ENCODE measurements at places on chromosomes 6 and 20. TPM values are rescaled to one million over a fixed set of nuclear protein-coding genes. Genes with fewer than 3 reads are reported as not detected.

- peak; percentile 27 for DNase-seq
- H3K4me1 ChIP-seq: peaks cover 4% of the 10 kb centered on the region
- no peak overlapping the region for H3K27ac ChIP-seq
- H3K4me3 ChIP-seq: no peak overlapping the region
Observed at GRCh38 chr6:135280375-135281136, 99.4 kb downstream of the MYB start.

GRCh38 chr6:108942556-108943492, 94.6 kb downstream of the ARMC2 start:
- peaks cover 39% of the 10 kb centered on the region for H3K4me1 ChIP-seq
- DNase-seq: peak; percentile 51
- H3K27me3 ChIP-seq: no peaks in the 10 kb centered on the region
- no peak overlapping the region for H3K4me3 ChIP-seq
- no peaks in the 10 kb centered on the region for H3K36me3 ChIP-seq

- no peak overlapping the region for H3K4me3 ChIP-seq
- DNase-seq: no peak
- no peaks in the 10 kb centered on the region for H3K4me1 ChIP-seq
- H3K27ac ChIP-seq: no peak overlapping the region
- no peaks in the 10 kb centered on the region for H3K36me3 ChIP-seq
Observed at GRCh38 chr6:169273511-169273910, 19.9 kb upstream of the THBS2 start.

DNA sequence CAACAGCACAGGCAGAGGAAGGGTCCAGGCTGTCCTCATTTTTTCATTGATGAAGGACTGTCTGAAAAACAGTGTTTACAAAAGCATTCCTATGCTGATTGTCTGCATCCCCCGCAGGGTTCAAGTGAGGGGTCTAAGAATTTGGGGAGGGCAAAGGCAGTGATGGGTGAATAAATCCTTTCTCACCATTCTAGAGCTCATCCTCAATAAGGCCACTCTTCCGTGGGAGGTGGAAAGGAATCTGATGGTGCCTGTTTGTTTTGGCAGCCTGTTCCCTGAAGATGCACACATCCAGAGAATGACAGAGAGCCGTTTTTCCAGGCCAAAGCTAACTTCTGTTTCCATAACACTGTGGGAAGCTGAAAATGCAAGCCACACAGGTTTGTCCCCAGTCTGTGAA, 164.5 kb downstream of the MOXD1 start:
- no peaks in the 10 kb centered on the region for H3K27me3 ChIP-seq
- no peaks in the 10 kb centered on the region for H3K36me3 ChIP-seq
- H3K4me3 ChIP-seq: no peak overlapping the region
- no peaks in the 10 kb centered on the region for H3K4me1 ChIP-seq
- H3K27ac ChIP-seq: no peak overlapping the region
- no peak for DNase-seq

DNA sequence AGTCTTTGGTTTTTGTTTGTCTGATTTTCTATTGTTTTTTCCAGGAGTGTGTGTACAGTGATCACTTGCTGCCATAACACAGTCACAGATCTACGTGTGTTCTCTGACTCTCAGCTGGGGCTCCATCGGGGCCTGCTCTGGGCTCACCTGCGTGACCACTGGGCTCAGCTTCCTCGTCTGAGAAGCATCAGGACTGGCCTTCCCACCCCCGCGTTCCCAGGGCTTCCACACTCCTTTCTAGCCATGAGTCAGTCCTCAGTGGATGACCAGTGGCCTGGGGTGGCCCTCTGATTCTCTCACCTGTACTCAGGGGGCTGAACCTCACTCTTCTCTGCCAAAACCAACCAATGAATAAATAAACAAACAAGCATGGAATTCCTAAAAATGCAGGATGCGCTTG, 14.5 kb downstream of the THBS2 start:
- peaks cover 2% of the 10 kb centered on the region for H3K36me3 ChIP-seq
- H3K4me1 ChIP-seq: no peaks in the 10 kb centered on the region
- no peak overlapping the region for H3K4me3 ChIP-seq
- no peaks in the 10 kb centered on the region for H3K27me3 ChIP-seq
- DNase-seq: no peak

DNA sequence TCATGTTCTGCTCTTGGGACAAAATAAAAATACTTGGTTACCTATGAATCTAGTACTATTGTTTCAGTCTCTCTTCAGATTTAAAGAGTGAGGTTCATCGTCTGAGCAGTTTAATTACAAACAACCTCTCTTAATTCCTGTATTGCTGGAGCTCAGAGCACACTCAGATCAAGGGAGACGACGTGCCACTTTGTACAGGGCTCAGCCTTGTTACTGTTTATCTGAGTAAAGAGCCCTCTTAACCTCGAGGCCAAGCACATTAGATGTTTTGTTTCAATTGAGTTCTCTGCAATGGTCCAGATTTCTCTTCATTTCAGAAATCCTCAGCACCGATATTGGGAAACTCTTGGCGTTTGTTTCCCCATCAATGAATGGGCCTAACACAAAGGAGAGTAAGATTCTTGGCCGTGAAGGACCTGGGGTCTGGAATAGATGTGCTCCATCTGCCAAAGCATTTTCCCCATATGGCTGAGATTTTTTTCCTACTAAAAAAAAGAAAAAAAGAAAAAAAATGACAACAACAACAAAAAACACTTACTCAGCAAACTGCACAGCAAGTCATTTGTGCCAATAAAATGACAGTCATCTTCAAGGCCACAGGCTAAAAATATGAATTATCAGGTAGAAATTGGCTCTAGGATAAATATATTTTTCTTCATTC, 82.6 kb upstream of the CCN6 start:
- peaks cover 6% of the 10 kb centered on the region for H3K4me1 ChIP-seq
- no peak for DNase-seq
- H3K27me3 ChIP-seq: no peaks in the 10 kb centered on the region
- H3K27ac ChIP-seq: peak overlapping the region; percentile 97

DNA sequence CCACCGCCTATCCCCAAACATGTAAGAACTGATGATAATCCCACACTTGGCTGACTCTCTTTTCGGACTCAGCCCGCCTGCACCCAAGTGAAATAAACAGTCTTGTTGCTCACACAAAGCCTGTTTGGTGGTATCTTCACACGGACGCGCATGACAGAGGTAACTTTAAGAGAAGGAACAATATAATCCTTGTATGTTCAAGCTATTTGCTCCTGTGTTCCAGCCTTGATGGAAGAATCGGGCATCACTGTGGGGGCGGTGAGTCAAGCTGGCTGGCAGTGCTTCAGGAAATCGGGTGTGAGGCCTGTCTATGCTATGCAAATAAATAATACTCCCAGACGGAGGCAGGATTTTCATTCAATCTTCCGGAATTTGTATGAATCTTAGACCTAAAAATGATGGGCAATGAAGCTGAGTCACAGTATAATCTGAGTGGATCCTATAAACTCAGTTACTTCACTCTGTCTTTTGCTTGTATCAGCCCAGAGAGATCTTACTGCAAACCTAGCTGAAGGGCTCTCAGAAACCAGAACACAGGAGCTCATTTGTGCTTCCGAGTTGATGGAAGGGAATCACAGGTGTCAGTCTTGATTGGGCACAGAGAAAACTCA, 45.2 kb upstream of the NT5E start:
- H3K4me1 ChIP-seq: peaks cover 11% of the 10 kb centered on the region
- H3K27me3 ChIP-seq: no peaks in the 10 kb centered on the region
- DNase-seq: no peak
- H3K4me3 ChIP-seq: peak overlapping the region; percentile 56

DNA sequence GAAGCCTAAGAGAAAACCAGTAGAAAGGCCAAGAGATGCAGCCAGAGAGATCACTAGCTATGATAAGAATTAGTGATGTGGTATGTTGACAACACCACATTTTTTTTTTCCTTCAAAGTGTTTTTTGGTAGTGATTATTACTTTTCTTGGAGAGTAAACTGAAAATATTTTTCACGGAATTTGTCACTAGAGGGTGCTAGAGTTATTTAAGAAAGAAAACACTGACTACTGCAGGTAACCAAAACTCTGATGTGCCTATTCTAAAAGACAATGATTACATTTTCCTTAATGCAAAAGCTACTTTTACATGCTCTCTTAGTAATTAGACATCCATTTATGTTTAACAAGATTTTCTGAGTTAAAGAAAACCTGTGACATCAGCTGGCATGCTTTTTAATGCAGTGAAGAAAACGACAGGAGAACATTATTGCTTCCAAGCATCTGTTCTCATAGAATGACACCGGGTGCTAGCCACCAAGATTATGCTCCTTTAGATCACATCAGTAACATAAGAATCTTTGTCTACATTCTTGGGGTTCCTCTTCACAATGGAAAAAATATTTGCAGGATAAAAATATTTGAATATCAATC, 28.8 kb downstream of the RWDD2A start:
- no peak overlapping the region for H3K27ac ChIP-seq
- no peaks in the 10 kb centered on the region for H3K27me3 ChIP-seq
- H3K4me1 ChIP-seq: peaks cover 1% of the 10 kb centered on the region
- DNase-seq: peak; percentile 28

DNA sequence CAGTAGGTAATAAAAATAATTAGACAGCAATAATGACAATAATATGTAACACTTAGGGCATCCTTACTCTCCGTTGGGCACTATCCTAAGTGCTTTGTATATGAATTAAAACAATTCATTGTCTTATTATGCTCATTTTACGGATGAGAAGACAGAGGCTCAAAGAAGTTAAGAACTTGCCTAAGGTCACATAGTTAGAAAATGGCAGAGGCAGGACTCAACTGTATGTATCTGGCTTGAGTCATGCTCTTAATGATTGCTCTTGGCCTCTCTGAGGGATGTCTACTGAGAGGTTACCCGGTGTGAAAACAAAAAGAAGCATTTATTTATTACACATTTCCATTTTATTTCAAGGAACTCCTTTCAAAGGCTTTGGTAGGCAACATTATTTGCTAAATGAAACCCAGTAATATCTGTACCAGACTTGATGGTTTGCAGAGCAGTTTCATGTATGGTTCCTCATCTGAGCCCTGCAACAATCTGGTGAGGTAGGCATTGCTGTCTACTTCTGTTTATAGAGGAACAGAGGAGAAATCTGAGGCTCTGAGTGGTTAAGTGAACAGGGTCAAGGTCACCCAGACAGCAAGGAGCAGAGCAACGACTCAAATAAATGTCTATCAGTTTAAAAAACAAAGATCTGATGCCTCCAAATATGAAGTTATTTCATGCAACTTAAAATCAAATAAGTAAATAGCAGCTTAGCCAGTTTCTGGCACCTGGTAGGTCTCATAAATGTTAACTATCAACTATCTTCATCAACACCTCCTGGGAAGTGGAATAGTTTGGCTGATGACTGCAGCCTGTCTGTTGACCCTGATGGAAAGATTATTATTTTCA, 4.2 kb upstream of the PARD6B start:
- H3K36me3 ChIP-seq: no peaks in the 10 kb centered on the region
- no peaks in the 10 kb centered on the region for H3K27me3 ChIP-seq
- no peak overlapping the region for H3K27ac ChIP-seq
- no peak overlapping the region for H3K4me3 ChIP-seq
- H3K4me1 ChIP-seq: peaks cover 13% of the 10 kb centered on the region

DNA sequence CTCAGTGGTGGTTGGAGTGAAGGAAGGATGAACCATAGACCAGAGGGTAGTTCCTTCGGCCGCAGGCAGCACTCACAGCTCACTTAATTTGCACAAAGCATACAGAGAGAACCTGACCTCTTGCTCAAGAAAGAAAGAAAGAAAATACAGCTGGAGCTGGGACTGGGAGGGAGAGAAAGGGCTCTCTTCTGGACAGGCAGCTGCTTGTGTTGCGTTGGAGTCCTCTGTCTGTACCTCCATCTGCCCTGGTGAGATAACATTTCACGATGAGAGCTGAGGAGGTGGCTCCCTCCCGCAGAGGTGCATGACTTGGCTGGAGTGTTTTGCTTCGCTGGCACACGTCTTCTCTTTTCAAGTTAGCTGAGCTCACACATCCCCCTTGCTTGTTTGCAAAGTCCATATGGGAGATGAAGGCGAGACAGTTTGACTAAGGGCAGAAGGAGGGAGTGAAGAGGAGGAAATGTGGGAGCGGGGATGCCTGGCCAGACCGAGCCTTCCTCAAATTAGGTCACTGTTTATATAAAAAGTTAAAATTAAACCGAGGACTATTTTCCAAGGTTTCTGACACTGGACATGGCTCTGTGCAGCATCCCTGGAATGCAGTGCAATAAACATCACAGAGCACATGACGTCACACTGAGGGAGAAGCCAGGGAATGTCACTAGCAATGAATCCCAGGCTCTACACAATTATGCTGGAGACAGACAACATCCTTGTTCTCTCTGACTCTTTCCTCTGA, 359.4 kb downstream of the CD83 start:
- no peaks in the 10 kb centered on the region for H3K4me1 ChIP-seq

- H3K27me3 ChIP-seq: no peaks in the 10 kb centered on the region
- peak overlapping the region; percentile 64 for H3K27ac ChIP-seq
- H3K4me3 ChIP-seq: no peak overlapping the region
- peaks cover 45% of the 10 kb centered on the region for H3K4me1 ChIP-seq
- H3K36me3 ChIP-seq: no peaks in the 10 kb centered on the region
- DNase-seq: no peak
Observed at GRCh38 chr20:53655625-53656292, 62.1 kb upstream of the ZNF217 start.

- peaks cover 20% of the 10 kb centered on the region for H3K4me1 ChIP-seq
- H3K27me3 ChIP-seq: no peaks in the 10 kb centered on the region
- no peak for DNase-seq
- H3K4me3 ChIP-seq: no peak overlapping the region
- no peaks in the 10 kb centered on the region for H3K36me3 ChIP-seq
Observed at GRCh38 chr6:130622142-130622541, 205.1 kb upstream of the SMLR1 start.

- no peaks in the 10 kb centered on the region for H3K27me3 ChIP-seq
- DNase-seq: no peak
- no peak overlapping the region for H3K4me3 ChIP-seq
- H3K4me1 ChIP-seq: no peaks in the 10 kb centered on the region
- no peaks in the 10 kb centered on the region for H3K36me3 ChIP-seq
Observed at GRCh38 chr20:11755071-11755841, 162.4 kb upstream of the BTBD3 start.

- peaks cover 20% of the 10 kb centered on the region for H3K4me1 ChIP-seq
- DNase-seq: no peak
- peaks cover 23% of the 10 kb centered on the region for H3K36me3 ChIP-seq
- H3K27ac ChIP-seq: no peak overlapping the region
Observed at GRCh38 chr20:44970243-44970757, 4.0 kb downstream of the STK4 start.

DNA sequence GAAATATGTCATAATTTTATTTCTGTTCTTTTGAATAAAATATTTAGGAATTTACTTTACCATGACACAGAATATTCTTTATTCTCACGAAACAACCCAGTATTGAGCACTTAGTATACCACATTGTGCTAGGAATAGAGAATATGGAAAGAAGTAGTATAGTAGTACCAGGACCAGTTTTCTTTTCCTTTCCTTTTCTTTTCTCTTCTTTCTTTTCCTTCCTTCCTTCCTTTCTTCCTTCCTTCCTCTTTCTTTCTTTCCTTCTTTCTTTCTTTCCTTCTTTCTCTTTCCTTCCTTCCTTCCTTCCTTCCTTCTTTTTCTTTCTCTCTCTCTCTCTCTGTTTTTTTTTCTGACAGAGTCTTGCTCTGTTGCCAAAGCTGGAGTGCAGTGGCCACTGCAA, 7.5 kb upstream of the PLCB4 start:
- DNase-seq: no peak
- H3K36me3 ChIP-seq: no peaks in the 10 kb centered on the region
- H3K27me3 ChIP-seq: no peaks in the 10 kb centered on the region
- no peak overlapping the region for H3K27ac ChIP-seq
- no peak overlapping the region for H3K4me3 ChIP-seq

The FNDC1 gene
- not detected for polyA plus RNA-seq

The PHACTR1 gene
- polyA plus RNA-seq: 0.12 TPM

The GSTA2 gene
- polyA plus RNA-seq: not detected

The LIN28B gene
- polyA plus RNA-seq: 0.67 TPM

The ENPP5 gene
- polyA plus RNA-seq: not detected

The PCNA gene
- 185 TPM for polyA plus RNA-seq

The CAPN11 gene
- not detected for polyA plus RNA-seq

All from SK-N-SH (cell line).